ENCODE measurements at places on chromosomes 4 and X. TPM values are rescaled to one million over a fixed set of nuclear protein-coding genes. Genes with fewer than 3 reads are reported as not detected.

The AMBN gene
- total RNA-seq = not detected

The FSTL5 gene
- not detected for total RNA-seq

The CPLX1 gene
- not detected for total RNA-seq

The TBX22 gene
- not detected for total RNA-seq

The ADAMTS3 gene
- total RNA-seq = 2.3 TPM

The METTL14 gene
- 38.9 TPM for total RNA-seq

The ANK2 gene
- total RNA-seq = 5.8 TPM

The ADH1A gene
- total RNA-seq = not detected

The PDE6B gene
- not detected for total RNA-seq

The ANKRD50 gene
- 12.2 TPM for total RNA-seq

The C4orf36 gene
- 0.18 TPM for total RNA-seq

The ERAS gene
- not detected for total RNA-seq

The CDKL5 gene
- 1.6 TPM for total RNA-seq

The MAGEC1 gene
- total RNA-seq = not detected

The CCDC160 gene
- total RNA-seq = not detected

The CABS1 gene
- not detected for total RNA-seq

The DCAF4L1 gene
- total RNA-seq = not detected

The PABPC1L2B gene
- not detected for total RNA-seq

The POU4F2 gene
- not detected for total RNA-seq

The EDA gene
- under 0.01 TPM for total RNA-seq

The VCX3A gene
- total RNA-seq = not detected

The YTHDC1 gene
- 31.4 TPM for total RNA-seq

The ZNF41 gene
- total RNA-seq = 5.1 TPM

The MAGEA8 gene
- not detected for total RNA-seq

The FOXR2 gene
- not detected for total RNA-seq

The CCNB3 gene
- 0.18 TPM for total RNA-seq

The DNAAF6 gene
- not detected for total RNA-seq

The F8A3 gene
- total RNA-seq = 3.5 TPM

The PCDH19 gene
- under 0.01 TPM for total RNA-seq

The GUCY1B1 gene
- 3.7 TPM for total RNA-seq

The IQSEC2 gene
- 17.2 TPM for total RNA-seq

The PTTG2 gene
- total RNA-seq = not detected

The GLUD2 gene
- 0.53 TPM for total RNA-seq

The ADGRA3 gene
- total RNA-seq = 10.8 TPM

The KDM6A gene
- total RNA-seq = 7.5 TPM

The ASB5 gene
- total RNA-seq = not detected

The BGN gene
- total RNA-seq = 4.3 TPM

The FAM193A gene
- total RNA-seq = 11.2 TPM

The KLHL13 gene
- total RNA-seq = 6.0 TPM

The DUSP21 gene
- total RNA-seq = not detected

The SPANXA1 gene
- not detected for total RNA-seq

The ZNF711 gene
- 0.29 TPM for total RNA-seq

The FMR1NB gene
- total RNA-seq = not detected

The PCDH18 gene
- 65.7 TPM for total RNA-seq

The NIPAL1 gene
- total RNA-seq = 1.4 TPM

The CDX4 gene
- not detected for total RNA-seq

The TRIM75 gene
- not detected for total RNA-seq

The SLC39A8 gene
- 5.7 TPM for total RNA-seq

The MSX1 gene
- 5.8 TPM for total RNA-seq

The CXCL8 gene
- total RNA-seq = 6.4 TPM

The RHOXF1 gene
- not detected for total RNA-seq

The IL2 gene
- total RNA-seq = not detected

The FOXP3 gene
- total RNA-seq = not detected

The RBM46 gene
- total RNA-seq = not detected

The COL4A6 gene
- total RNA-seq = 26.1 TPM

The ETNPPL gene
- total RNA-seq = not detected

The C1GALT1C1 gene
- total RNA-seq = 33.7 TPM

The CLCN3 gene
- total RNA-seq = 50.0 TPM

The LANCL3 gene
- not detected for total RNA-seq

The DGAT2L6 gene
- not detected for total RNA-seq

Data from myometrial cell (primary cell).